ENCODE measurements at places on chromosomes 5 and 9.
A peak's percentile ranks its signal among the peaks of the same experiment; 100 is the strongest.

- peak; percentile 28 for DNase-seq
Observed at GRCh38 chr9:110125763-110126351, 82.1 kb downstream of the C9orf152 start.

DNA sequence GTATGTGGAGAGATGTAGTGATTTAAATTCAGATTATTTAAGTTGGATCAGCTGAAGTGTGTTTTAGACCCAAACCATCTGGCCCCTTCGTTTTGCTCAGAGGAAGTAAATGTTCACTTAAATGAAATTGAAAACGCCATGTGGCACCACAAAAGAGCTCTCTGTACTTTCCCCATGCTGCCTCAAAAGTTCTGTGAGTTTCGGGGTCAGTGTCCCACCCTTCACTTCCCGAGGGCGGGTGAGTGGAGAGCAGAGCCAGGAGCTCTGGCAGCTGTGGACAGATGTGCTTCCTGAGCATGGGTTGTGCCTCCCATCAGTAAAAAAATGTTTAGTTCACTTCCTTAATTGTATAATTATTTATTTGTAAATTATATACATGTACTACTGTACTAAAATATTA lies 48.4 kb downstream of the PSD2 start:
- no peak for DNase-seq

- DNase-seq: no peak
Observed at GRCh38 chr9:72635197-72635596, 113.8 kb downstream of the TMC1 start.

DNA sequence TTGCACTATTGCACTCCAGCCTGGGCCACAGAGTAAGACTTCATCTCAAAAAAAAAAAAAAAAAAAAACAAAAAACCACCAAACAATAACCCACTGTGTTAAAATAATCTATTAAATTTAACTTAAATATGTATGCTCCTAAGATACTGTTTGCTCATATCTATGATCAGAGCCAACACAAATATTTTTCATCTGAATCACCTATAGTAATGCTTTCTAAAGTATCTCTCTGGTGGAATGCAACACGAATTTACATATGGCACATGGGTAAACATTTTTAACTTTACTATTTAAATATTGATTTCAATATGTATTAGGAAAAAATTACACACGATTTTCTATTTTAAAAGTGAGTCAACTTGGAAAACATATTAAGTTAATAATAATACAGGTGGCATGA lies 196.4 kb downstream of the RFX3 start:
- no peak for DNase-seq

- DNase-seq: peak; percentile 56
Observed at GRCh38 chr9:98410185-98410697, 154.8 kb upstream of the TBC1D2 start.

GRCh38 chr5:163760498-163760897 lies 255.1 kb downstream of the MAT2B start:
- peak; percentile 53 for DNase-seq

DNA sequence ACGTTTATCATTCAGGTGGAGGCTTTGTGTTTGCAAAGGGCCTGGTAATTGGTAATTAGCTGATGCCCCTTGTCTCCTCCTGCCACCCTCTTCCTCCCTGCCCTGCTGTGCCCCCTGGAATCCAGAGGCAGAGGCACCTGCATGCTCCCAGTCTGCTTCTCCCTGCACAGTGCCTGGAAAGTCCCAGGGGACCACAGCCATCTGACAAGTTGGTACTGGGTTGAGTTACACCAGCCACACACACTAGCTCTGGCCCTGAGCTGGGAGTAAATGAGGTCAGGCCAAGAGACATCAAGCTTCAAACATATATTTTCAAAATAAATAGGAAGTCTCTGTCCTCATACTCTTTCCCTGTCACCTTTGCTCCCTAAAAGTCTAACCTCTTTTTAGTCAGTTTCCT lies 56.3 kb downstream of the INSYN2B start:
- peak; percentile 20 for DNase-seq

GRCh38 chr5:126868338-126869004 lies 91.5 kb downstream of the LMNB1 start:
- DNase-seq: no peak

DNA sequence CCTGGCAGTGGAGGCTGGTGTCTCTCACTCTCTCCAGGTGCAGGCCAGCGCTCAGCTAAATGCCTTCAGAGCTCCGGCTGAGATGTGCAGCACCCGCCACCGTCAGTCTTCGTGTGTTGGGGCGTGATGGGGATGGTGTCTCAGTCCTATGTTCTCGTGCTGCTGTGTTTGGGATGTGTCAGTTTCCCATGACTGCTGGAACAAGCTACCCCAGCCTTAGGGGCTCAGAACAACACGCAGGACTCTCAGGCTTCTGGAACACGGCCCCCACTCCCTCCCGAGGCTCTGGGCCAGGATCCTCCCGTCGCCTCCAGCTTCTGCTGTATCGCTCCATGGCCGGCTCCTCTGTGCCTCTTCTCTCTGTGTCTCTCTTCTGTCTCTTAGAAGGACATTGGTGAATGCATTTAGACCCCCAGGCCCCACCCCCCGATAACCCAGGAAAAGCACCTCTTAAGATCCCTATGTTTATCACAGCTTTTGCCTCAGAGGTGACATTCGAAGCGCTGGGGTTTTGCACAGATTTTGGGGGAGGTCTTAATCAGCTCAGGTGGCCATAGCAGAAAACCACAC lies 9.6 kb upstream of the CEP72 start:
- no peak for DNase-seq

GRCh38 chr9:96448546-96449170 lies 1.3 kb upstream of the HABP4 start:
- DNase-seq: no peak

- peak; percentile 36 for DNase-seq
Observed at GRCh38 chr5:149406203-149406978, 27.3 kb upstream of the IL17B start.

DNA sequence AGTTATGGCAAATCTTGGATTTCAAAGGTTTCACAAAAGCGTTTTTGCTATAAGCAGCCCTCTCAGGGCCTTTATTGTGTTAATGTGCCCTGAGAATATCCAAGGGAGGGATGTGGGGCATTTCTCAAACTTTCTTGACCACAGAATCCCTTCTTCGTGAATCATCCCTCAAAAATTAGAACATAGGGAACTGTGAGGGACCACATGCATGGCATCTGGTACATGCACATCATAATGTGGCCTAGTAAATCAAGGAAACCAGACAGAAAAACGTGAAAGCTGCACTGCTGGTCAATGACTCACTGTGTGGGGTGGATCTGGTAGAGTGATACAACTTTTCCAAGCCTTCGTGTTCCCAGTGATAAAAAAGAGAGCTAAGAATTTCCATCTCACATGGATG lies 22.4 kb downstream of the DDX31 start:
- DNase-seq: no peak

DNA sequence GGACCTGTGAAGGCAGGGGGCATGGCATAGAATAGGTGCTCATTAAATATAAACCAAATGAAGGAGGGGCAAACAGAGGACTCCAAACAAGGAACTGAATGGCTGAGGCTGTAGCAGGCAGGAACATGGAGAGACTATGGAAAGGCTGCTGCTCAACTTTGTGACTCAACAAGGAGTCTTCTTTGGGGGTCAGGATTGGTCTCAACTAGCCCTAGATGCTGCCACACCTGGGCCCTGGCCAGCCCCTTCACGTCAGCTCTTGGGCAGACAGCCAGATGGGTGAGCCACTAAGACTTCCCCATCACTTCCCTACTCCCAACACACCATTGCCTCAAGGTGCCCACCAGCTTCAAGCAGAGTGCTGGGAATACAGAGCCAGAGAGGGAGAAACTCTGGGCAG lies 11.0 kb downstream of the RPP25L start:
- no peak for DNase-seq
